ENCODE measurements at places on chromosomes 6 and 20.

DNA sequence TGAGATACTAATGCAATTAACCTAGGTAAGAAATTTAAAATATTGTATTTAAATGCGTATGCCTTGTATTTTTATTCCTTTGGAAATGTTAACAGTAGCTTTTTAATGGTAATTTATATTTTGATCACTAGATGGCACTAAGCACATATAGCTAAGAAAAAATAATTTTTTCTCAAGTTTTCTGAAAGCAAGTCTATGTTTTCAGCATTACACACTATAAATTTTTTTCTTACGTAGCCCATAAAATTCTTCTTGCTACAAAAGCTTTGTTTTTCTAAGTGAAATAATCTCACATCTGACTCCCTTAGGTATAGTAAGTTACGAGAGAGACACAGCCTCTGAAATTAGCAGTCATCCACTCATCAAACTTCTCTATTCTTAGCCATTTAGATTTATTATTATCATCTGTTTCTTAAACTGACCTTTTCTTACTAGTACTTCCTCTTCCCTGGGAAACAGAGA is 35.7 kb downstream of the TSPYL4 start:
- no peaks in the 10 kb centered on the region for H3K36me3 ChIP-seq
- H3K27me3 ChIP-seq = no peaks in the 10 kb centered on the region
- H3K4me3 ChIP-seq = no peak overlapping the region
- H3K4me1 ChIP-seq = no peaks in the 10 kb centered on the region

DNA sequence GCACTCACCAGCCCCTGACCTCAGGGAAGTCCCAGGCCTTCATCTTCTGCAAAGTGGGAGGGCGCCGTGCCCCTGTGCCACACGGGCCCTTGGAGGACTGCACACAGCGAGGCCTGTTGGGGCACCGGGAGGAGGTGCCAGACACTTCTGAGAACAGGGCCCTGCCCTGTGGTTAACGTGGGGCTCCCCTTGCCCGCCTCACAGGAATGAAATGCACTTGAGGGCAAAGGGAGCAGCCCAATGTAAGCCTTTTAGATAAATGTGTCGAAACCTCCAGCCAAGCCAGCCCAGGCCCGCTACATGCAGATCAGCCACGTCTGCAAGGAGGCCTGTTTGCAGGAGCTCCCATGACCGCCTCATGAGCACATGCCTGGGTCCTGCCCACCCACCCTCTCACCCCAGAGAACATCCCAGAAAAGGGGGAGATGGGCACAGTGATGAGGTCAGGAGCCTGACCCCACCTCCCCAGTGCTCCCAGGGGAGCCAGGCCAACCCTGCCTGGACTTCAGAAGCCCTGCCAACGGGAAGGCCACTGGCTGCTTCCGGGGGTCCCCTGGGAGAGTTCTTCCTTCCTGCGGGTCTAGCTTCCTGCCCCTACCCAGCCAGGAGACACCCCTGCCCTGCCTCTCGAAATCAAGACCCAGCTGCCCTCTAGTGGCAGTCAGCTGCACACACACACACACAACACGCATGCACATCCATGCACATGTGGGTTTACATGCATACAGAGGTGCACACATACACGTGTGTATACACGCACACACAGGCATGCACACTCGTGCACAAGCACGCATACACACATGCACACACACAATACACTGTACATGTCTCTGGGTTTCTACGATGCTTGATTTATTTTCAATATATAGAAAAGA is 178.7 kb downstream of the TAF4 start:
- H3K4me3 ChIP-seq = no peak overlapping the region
- H3K4me1 ChIP-seq = no peaks in the 10 kb centered on the region
- DNase-seq = no peak
- H3K27me3 ChIP-seq = peaks cover 4% of the 10 kb centered on the region

DNA sequence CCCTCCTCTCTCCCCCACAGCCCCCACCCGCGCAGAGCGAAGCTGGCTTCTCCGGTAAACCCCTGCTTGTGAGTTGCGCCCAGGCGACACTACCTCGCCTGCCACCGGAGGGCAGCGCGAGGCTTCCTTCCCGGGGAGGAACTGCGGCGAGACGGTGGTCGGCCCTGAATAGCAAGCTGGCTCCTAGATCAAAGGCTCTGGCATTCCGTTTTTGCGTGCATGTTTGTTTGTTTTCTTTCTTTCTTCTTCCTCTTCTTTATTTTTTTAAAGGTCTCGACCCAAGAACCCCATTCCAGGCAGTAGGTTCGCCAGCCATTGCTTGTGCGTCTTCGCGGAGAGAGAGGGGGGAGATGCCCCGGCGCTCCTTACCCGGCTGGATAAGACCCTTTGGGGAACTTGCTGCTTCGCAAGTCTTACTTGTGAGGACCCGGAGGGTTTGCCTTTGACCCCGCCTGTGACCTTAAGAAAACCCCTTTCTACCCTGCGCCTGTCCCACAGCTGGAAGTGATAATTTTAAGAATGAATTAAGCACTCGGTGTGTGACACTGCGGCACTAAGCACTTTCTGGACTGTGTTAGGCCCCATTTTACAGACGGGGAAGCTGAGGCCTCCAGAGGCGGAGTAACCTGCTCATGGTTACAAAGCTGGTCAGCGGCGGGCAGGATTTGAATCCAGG is 92.7 kb upstream of the SIRPA start:
- DNase-seq = peak; percentile 7
- H3K27me3 ChIP-seq = peaks cover 44% of the 10 kb centered on the region
- H3K4me1 ChIP-seq = peaks cover 12% of the 10 kb centered on the region
- H3K27ac ChIP-seq = no peak overlapping the region
- peak overlapping the region; percentile 68 for H3K4me3 ChIP-seq
- no peaks in the 10 kb centered on the region for H3K36me3 ChIP-seq

DNA sequence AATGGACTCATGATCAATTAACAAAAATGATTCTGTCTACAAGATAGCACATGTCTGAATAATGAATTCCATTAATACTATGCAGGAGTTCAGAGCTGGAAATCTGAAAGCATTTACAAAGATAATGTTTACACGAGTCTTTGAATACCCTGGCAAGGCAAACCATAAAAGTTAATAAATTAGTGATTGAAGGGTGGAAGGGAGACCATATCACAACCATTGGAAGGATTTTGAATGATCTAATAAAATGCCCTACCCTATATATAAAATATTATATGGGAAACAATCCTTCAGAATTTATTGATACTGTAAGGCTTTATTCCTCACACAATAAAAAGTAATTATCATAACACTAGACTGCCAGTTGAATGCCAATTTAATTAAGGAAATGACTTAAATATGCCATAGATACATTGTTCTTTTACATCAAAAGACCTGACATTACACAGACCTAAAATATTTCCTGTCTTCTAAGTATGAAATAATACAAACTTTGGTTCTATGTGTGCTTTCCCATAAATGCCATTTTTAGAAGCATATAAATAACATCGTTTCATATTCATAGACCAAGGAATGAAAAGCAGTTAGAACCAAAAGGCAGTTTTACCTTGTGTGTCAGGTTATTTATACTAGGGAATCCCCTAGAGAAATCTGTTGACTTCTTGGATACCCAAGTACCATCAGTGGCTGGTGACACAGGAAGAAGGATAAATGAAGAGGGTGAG is 249.2 kb upstream of the MARCKS start:
- no peak overlapping the region for H3K27ac ChIP-seq
- DNase-seq = no peak
- no peaks in the 10 kb centered on the region for H3K4me1 ChIP-seq
- no peaks in the 10 kb centered on the region for H3K36me3 ChIP-seq
- no peaks in the 10 kb centered on the region for H3K27me3 ChIP-seq

All from activated T-helper 1 cell treated with anti-CD3 and anti-CD28 coated beads, Interleukin-12 subunit alpha, Interleukin-12 subunit beta, Interleukin-2, Interleukin-4 antibody, amounts not matched to agents 30 ng/mL and 10 ng/mL and 1 ng/mL, durations not matched to agents 14 hours and 24 hours and 36 hours (primary cell).